ENCODE measurements at places on chromosomes 3 and 15.

GRCh38 chr15:68330416-68330815 lies 52.9 kb downstream of the FEM1B start:
- DNase-seq: no peak

DNA sequence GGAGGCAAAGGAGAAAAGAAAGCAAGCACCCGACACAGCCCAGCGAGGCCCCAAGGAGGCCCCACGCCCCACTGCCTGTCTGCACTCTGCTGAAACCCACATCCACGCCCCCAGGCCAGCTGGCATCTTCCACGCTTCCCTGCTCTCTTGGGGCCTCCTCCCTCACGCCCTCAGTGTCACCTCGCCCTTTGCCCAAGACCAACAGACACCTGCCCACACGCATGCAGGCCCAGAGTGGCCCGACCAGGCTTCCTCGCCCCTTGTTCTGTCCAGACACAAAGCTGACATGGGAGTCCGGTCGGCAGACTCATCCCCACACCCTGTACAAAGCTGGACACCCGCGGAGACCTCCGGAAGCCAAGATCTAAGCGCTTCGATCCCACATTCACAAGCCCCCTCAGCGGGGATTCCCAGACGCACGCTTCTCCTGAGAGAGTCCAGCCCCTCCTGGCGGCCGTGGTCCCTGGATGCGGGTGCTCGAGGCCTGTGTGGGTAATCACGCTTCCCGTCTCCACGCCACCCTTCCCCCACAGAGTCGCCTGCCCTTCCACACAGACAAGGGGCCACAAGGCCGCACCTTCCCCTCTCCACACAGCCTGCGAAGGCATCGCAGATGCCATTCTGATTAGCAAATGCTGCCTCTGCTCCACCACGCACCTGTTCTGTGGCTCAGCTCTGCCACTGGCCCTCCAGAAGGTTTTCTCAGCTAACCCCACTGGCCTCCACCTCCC lies 176.6 kb downstream of the XXYLT1 start:
- DNase-seq: no peak

GRCh38 chr15:63203451-63204090 lies 14.2 kb downstream of the RAB8B start:
- no peak for DNase-seq

DNA sequence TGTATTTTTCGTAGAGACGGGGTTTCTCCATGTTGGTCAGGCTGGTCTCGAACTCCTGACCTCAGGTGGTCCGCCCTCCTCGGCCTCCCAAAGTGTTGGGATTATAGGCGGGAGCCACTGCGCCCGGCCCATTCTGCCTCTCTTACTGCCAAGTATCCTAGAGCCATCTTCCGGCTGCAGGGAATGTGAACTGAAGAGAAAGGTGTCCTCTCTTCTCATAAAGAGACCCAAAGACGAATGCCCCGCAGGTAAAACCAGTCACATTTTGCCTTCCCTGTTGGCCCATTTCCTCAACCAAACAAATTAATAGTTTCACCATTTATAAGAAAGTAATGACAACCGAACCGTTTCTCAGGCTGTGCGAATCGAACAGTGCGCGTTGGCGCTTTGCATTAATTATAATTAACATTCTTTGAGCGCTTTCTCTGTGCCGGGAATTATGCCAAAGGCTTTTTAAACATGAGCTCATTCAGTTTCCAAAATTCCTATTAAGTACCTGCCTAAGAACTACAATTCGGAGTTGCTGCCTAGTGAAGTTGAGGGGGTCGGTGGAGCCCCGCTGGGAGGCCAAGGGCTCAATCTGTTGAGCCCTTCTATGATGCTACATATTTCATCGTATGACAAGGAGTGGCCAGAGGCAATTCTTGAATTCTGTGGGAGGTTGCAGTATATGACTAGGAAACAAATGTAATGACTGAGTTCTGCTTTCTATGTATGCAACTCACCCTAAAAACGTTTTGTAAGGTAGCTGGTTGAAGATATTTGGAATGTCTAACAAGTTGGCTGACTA lies 819 bp upstream of the RPL24 start:
- DNase-seq: no peak

DNA sequence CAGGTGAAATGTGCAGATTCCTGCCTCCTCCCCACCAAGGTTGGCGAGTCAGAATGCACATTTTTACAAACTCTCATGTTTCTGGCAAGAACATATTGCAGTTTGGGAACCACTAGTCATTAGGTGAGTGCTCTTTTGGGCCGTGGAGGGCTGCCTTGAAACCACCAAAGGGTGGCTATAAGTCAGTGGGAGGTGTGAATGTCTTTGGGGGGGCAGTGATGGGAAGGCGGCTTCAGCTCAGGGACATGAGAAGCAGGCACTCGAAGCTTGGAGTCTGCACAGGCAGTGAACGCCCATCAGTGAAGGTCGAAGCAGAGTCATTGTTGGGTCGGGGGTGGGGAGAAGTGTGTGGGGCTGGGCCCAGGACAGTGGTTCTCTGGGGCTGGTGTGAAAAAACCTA lies 1.1 kb downstream of the NOX5 start:
- DNase-seq: no peak

DNA sequence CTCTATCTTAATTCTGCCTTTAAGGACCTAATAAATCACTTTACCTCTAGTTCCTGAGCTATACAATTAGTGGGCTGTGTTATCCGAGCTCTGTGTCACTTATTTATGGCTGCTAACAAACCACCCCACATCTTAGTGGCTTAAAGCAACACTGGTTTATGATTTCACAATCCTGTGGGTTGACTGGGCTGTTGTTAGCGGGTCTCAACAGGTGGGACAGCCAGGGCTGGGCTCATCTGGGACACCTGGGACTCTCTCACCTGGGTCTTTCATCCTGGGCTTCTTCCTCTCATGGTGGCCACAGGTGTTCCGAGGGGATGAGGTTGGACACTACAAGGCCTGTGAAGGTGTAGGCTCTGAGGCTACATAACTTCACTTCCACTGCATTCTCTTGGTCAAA lies 35.8 kb upstream of the CHST2 start:
- no peak for DNase-seq

GRCh38 chr3:66140743-66141372 lies 79.9 kb upstream of the SLC25A26 start:
- no peak for DNase-seq

GRCh38 chr3:27219127-27219845 lies 149.9 kb downstream of the NEK10 start:
- DNase-seq: no peak

DNA sequence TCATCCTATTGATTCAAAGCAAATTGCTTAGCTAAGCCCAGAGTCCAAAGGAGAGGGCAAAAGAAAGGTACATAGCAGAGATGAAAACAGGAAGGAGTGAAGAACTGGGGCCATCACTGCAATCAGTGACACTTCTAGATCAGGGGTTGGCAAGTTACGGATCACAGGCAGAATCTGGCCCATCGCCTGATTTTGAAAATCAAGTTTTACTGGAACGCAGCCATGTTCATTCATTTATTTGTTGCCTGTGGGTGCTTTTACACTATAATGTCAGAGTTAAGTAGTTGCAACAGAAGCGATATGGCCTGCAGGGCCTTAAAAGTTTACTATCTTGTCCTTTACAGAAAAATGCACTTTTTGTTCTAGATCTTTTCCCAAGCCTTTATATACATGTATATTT lies 271.7 kb upstream of the TOPAZ1 start:
- no peak for DNase-seq

GRCh38 chr15:84846269-84846668 lies 29.1 kb downstream of the ALPK3 start:
- no peak for DNase-seq

GRCh38 chr3:178966299-178967176 lies 105.1 kb downstream of the ZMAT3 start:
- no peak for DNase-seq

DNA sequence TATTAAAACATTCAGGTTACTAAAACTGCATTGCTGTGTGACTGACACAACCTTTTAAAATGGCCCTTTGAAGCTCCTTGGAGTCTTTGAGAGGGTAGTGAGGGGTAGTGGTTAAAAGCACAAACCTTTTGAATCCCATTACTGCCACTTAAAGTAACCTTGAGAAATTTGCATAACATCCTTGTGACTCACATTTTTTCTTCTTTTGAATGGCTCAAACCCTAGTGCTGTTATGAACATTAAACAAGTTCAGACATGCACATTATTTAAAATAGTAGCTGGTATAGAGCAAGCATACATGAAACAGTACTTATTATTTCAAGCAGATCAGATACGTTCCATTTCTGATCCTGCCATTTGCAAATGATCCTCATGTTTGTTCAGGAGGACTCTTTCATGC lies 3.7 kb upstream of the CLDN1 start:
- no peak for DNase-seq

GRCh38 chr3:142337994-142338393 lies 109.8 kb downstream of the XRN1 start:
- no peak for DNase-seq

- DNase-seq: no peak
Measured at GRCh38 chr15:50735156-50735555, 30.4 kb downstream of the SPPL2A start.

- no peak for DNase-seq
Measured at GRCh38 chr3:58210761-58211460, at the start of gene DNASE1L3. Gene DNASE1L3, minus strand, starts transcription at chr3:58210972. Its CDS starts 66 bp downstream, at chr3:58210906.

DNA sequence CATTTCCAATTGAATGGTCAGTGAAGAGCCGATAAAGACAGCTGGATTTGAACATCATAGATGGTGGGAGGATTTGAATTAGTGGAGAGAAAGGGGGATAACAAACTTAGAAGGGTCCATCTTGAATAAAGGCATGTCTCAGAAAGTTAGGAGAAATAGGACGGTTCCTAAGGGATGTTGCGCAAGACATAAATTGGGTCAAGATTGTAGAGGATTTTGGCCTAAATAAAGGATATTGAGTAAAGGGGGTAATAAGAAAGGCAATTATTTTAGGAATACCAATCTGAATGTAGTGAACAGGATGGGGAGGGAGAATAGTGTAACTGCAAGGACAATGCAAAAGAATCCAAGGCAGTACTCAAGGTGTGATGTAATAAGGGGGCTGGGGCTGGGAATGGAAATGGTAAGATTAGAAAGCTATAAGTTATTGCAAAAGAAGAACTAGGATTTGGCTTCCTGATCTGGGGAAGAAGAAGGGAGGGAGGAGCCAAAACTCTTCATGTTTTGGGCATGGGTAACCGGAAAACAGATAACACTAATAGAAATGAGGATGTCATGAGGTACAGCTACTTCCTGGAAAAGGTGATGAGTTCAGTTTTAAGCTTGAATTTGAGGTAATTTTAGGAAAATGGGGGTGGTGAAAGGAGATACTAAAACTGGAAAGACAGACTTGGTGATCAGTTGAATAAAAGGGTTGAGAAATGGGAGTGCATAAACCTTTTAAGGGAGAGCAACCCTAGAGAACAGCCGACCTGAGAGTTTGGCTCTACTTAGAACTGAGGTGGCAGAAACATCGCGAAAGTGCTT lies 17.3 kb upstream of the TRPC1 start:
- no peak for DNase-seq

DNA sequence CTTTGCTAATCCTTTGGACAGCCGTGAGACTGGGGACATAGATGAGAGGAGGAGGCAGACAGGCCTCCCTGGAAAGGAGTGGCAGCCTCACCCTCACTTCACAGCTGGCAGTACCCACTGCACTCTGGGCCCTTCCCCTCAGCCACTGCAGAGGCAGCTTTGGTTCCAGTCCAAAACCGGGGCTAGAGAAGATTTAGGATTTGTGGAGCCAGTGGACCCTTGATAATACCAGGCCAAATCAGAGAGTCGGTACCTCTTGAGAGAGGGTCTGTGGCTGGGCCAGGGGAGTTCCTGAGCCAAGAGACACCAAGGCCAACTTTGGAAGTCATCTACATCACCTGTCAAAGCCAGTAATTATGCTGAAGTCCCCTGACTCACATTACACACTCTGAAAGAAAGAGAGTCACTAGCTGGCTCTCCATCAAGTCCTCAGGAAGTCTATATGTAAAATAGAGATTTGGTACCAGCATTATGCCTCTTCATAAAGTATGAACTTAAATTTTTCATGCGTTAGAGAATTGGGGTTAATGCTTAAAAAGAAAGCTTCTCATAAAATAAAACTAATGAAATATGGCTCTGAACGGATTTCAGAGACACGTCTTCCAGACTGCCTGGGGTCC lies 244.1 kb upstream of the SEMA6D start:
- DNase-seq: no peak

DNA sequence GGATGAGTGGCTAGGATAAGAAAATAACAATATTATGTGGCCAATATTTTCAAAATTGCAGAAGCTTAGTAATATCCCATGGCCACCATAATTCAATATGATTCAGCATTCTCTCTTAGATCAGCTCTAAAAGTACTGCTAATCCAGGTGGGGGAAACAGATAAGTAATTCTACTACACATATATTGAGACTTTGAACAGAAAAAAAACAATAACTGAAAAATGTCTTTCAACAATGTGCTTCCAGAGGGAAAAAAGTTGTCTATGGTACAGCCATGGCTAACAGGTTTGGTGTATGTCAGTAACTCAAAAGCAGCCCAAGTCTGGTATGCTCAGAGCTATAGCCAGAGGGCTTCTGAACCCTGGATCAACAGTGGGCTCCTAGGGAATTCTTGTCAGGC lies 42.4 kb upstream of the PPIB start:
- DNase-seq: no peak

Data from ecto neural progenitor cell (in vitro differentiated cells).